Heart left ventricle (tissue), 16 donors: ENCODE measurements at places on chromosomes 4 and X. TPM values are rescaled to one million over a fixed set of nuclear protein-coding genes. Genes with fewer than 3 reads are reported as not detected.
A peak's percentile ranks its signal among the peaks of the same experiment; 100 is the strongest.

Gene SRPK3
- total RNA-seq, result 38.9 TPM

GRCh38 chr4:52964011-52964410 lies 101.9 kb downstream of the RASL11B start:
- H3K27me3 ChIP-seq, result no peaks in the 10 kb centered on the region
- no peak for DNase-seq
- no peak overlapping the region for H3K4me3 ChIP-seq
- no peak overlapping the region for H3K27ac ChIP-seq

- H3K4me1 ChIP-seq, result no peaks in the 10 kb centered on the region
- no peak overlapping the region for H3K4me3 ChIP-seq
- DNase-seq, result no peak
- H3K27ac ChIP-seq, result no peak overlapping the region
- H3K27me3 ChIP-seq, result no peaks in the 10 kb centered on the region
- no peaks in the 10 kb centered on the region for H3K36me3 ChIP-seq
Measured at GRCh38 chrX:118538386-118538785, 42.8 kb downstream of the DOCK11 start.

DNA sequence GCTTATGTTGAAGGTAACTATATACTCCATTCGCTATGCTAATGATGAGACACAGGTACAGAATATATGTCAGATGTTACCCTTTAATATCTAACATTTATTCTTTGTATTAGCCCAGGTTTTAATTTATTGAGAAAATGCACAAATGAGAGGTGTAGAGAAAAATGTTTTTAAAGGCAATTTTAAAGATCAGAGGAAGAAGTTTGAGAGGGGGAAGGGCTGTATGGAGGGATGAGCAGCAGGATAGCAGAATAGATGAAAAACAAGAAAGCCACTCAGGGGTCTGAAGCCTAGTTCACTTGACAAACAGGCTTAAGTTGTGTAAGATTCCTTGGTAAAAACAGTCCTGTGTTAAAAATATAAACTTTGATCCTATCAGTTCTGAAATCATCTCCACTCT lies 3.7 kb downstream of the MAB21L2 start:
- H3K36me3 ChIP-seq, result no peaks in the 10 kb centered on the region
- no peaks in the 10 kb centered on the region for H3K27me3 ChIP-seq
- no peak overlapping the region for H3K4me3 ChIP-seq
- H3K4me1 ChIP-seq, result peaks cover 8% of the 10 kb centered on the region
- peak overlapping the region; percentile 90 for H3K27ac ChIP-seq

GRCh38 chr4:26290321-26290720 lies 30.5 kb upstream of the RBPJ start:
- no peak overlapping the region for H3K4me3 ChIP-seq
- no peaks in the 10 kb centered on the region for H3K27me3 ChIP-seq
- no peak overlapping the region for H3K27ac ChIP-seq
- H3K4me1 ChIP-seq, result no peaks in the 10 kb centered on the region

- no peak overlapping the region for H3K4me3 ChIP-seq
- H3K27ac ChIP-seq, result no peak overlapping the region
- no peaks in the 10 kb centered on the region for H3K27me3 ChIP-seq
Measured at GRCh38 chr4:148834804-148835631, 392.8 kb upstream of the NR3C2 start.

DNA sequence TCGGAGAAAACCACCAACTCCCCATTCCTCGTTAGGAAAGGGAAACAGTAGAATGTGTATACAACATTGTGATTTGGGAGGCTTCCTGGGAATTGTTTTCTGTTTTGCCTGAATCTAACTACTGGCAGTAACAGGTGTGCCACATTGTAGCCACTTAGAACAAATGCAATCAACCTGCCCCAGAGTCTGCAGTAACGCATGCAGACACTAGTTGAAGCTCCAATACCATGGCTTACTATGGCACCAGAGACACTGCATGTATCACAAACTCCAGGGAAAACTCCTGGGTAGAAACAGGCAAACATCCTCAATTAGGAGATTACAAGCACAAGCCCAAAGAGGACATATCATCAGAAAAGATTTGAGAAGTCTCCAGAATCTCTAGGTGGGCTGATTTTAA lies 154.2 kb upstream of the NEIL3 start:
- no peak overlapping the region for H3K27ac ChIP-seq
- H3K4me1 ChIP-seq, result no peaks in the 10 kb centered on the region
- no peak overlapping the region for H3K4me3 ChIP-seq

- H3K27me3 ChIP-seq, result no peaks in the 10 kb centered on the region
- peak overlapping the region; percentile 77 for H3K27ac ChIP-seq
- H3K4me1 ChIP-seq, result peaks cover 5% of the 10 kb centered on the region
- H3K4me3 ChIP-seq, result no peak overlapping the region
- no peaks in the 10 kb centered on the region for H3K36me3 ChIP-seq
- no peak for DNase-seq
Measured at GRCh38 chrX:150506486-150506885, 61.9 kb upstream of the MTM1 start.

- H3K4me1 ChIP-seq, result no peaks in the 10 kb centered on the region
- H3K27ac ChIP-seq, result no peak overlapping the region
- H3K27me3 ChIP-seq, result no peaks in the 10 kb centered on the region
- DNase-seq, result no peak
- no peaks in the 10 kb centered on the region for H3K36me3 ChIP-seq
Measured at GRCh38 chr4:74297539-74297938, 10.7 kb upstream of the EPGN start.
